ENCODE measurements at places on chromosomes 2 and 18.

DNA sequence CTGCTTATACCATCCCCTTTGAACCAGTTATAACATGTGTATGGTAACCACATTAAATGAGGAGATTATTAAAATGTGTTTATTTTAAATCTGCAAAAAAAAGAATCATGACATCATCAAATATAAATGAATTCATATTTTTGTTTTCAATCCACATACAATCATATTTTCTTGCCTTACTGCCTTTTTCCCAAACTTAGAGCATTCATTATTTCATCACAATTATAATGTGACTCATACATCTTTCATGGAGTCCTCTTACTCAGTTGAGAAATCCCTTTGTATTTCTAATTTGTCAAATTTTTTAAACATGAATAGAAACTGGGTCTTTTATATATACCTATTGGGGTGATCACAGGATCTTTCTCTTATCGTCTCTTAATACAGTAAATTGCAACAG is 909.6 kb downstream of the DSC3 start:
- no peak for DNase-seq

DNA sequence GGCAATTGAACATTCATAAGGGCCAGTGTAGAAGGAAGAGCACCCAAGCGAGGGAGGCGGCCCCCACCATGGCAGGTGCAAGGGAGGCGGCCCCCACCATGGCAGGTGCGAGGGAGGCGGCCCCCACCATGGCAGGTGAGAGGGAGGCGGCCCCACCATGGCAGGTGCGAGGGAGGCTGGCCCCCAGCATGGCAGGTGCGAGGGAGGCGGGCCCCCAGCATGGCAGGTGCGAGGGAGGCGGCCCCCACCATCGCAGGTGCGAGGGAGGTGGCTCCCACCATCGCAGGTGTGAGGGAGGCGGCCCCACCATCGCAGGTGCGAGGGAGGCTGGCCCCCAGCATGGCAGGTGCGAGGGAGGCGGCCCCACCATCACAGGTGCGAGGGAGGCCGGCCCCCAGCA is 24.7 kb upstream of the GPC1 start:
- no peak for DNase-seq

- no peak for DNase-seq
Observed at GRCh38 chr2:233221378-233222063, 30.0 kb upstream of the ATG16L1 start.

DNA sequence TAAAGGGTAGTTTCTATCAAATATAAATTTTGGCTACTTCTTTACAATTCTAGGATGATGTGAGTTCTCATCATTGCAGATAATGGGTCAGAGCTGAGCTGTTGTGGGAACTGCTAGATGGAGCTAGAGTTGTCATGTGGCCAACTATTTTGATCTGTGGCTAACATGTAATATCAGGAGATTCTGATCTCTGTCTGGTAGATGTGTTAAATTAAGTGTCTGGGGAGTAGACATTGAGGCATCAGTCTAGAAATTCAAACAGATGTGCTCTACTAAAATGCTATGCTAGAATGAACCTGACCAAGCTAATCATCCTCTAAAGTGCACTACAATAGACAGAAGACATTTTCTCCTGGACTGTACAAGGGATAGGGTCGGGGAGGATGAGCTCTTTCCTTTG is 30.3 kb upstream of the DARS1 start:
- DNase-seq = no peak

DNA sequence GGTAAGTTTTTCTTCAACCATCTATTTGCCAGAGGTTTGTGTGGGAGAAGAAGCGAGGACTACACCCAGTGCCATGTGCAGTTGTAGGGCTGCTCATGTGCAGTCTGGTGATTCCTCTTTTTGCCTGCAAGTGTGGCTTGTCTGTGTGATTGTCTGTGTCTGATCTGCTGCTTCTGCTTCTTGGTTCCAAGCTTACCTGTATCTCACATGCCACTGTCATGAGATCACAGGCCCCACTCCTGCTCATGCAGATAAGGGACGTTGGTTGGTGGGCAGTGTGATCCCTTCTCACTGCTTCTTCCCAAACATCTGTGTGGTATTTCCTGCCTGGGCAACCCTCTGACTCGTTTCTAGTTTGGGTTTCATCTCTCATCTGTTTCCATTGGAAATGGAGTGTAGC is 27.1 kb downstream of the RRM2 start:
- no peak for DNase-seq
